ENCODE measurements at places on chromosomes 12 and 14.

- DNase-seq: no peak
Observed at GRCh38 chr12:113385282-113385882, 18.3 kb downstream of the SDS start.

DNA sequence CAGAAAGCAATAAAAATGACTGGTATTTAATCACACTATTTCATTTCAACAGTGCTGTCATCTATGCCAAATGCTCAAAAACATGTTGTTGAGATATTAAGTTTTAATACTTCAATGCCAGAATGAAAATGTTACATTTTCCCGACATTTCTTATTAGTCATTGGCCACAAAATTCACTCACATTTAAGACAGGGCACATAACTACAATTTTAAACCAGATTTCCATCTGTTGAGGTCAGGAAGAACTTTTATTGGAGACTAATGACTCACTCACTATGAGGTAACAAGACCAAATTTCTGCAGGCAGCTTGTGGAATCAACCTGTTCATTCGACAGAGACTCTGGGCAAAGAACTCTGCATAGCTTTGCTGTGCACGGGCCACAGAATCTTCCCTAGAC is 36.8 kb downstream of the PPTC7 start:
- DNase-seq: peak; percentile 81

GRCh38 chr12:25715102-25715501 is 162.0 kb upstream of the LMNTD1 start:
- DNase-seq: no peak

- DNase-seq: no peak
Observed at GRCh38 chr12:93134175-93134890, 205.2 kb upstream of the EEA1 start.

- no peak for DNase-seq
Observed at GRCh38 chr12:91885851-91886731, 259.6 kb downstream of the BTG1 start.

DNA sequence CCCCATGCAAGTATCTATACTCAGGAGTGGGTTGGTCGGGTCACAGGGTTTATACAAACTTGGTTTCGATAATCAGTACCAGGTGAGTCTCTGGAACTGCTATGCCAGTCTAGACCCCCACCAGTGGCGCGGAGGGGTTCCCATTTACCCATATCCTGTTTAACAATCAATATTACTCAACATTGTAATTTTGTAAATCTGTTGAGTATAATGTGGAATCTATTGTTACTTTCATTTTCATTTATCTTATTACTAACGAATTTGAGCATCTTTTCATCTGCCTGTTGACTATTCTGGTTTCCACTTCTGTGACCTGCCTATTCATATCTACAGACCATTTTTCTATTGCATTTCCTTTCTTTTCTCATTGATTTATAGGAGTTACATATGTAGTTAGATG is 275.2 kb upstream of the CRY1 start:
- no peak for DNase-seq

DNA sequence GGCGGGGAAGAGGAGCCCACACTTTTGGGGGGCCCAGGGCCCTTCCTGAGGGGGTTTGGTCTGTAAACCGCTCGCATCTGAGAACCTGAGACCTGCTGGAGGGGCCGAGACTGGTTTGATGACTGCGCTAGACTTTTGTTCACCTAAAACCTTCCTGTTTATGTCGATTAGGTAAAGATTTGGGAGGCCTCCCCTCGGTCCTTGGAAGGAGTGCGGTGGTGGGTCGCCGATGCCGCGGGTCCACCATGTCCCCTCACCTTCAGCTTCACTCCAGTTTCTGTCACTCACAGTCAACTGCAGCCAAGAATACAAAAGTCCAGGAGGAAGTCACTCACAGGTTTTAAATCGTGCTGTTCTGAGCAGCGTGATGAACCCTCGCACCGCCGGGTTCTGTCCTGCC is 10.5 kb upstream of the GALNT9 start:
- no peak for DNase-seq

DNA sequence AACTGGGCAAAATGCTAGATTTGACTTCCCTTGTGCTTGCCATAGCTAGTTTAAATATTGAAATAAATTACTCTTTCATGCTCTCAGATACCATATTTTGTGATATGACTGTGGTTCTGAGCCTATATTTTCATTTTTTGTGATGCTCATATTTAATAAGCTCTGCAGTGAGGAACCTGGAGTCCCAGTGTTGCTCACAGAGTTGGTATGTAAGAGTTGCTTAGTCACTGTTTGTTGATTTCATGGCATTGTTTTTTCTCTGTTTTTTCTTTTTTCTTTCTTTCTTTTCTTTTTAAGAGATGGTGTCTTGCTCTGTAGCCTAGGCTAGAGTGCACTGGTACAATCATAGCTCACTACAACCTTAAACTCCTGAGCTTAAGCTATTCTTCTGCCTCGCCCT is 750.5 kb upstream of the TMEM132C start:
- peak; percentile 8 for DNase-seq

DNA sequence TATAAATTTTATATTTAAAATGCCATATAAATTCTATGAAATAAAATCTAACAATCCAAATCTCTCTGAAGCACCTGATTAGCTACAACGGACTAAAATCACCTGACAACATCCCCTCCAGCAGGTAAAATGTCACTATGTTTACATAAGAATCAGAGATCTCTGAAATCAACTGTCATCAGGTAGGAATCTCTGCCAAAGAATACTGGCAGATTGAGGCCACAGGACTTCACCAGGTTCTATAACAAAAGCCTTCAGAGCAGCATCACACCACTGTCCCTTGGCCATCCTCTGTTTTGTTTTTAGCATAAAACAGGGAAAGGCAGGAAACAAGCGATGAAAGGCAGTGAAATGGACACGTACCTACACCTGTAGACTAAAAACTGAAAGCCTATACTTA is 22.1 kb downstream of the FGD6 start:
- no peak for DNase-seq

DNA sequence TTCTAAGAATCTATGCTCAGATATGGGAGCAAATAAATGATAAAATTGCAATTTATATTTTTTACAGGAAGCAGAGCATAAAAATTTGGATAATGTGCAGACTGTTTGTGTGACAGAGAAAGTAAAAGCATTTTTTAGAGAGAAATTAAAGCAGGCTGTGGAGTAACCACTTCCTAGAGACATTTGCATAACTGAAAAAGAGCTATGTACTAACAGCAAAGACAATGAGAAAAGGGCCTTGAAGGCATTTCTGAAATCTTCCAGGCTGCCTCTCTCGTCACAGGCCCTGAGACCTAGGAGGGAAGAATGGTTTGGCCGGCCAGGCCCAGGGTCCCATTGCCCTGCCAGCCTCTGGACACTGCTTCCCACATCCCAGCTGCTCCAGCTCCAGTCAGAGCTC is 247.2 kb downstream of the ALX1 start:
- DNase-seq: no peak

Data from non-pigmented ciliary epithelial cell (primary cell).